Glomerular endothelial cell (primary cell): ENCODE measurements at places on chromosomes 4 and X. TPM values are rescaled to one million over a fixed set of nuclear protein-coding genes. Genes with fewer than 3 reads are reported as not detected.

Gene VBP1
- 36.1 and 42.6 TPM in 2 replicates for total RNA-seq

Gene HTT
- 86.8 and 124 TPM in 2 replicates for total RNA-seq

Gene C1GALT1C1
- 42.0 and 60.4 TPM in 2 replicates for total RNA-seq

Gene OTUD6A
- total RNA-seq, result not detected in 2 replicates

Gene MAGEB10
- total RNA-seq, result not detected in 2 replicates

Gene FABP2
- total RNA-seq, result not detected in 2 replicates

Gene SSX2
- not detected in 2 replicates for total RNA-seq

Gene EFHC2
- total RNA-seq, result 0.10 TPM in 1 of 2 replicates, not detected in the other

Gene FGF5
- 1.9 and 4.3 TPM in 2 replicates for total RNA-seq
